Activated CD4-positive, alpha-beta T cell treated with anti-CD3 and anti-CD28 coated beads, Interleukin-2, amount 10 ng/mL, durations not matched to agents 7 days and 5 days (primary cell): ENCODE measurements at places on chromosomes 4 and X. TPM values are rescaled to one million over a fixed set of nuclear protein-coding genes. Genes with fewer than 3 reads are reported as not detected.

Gene SULT1E1
- not detected for total RNA-seq

DNA sequence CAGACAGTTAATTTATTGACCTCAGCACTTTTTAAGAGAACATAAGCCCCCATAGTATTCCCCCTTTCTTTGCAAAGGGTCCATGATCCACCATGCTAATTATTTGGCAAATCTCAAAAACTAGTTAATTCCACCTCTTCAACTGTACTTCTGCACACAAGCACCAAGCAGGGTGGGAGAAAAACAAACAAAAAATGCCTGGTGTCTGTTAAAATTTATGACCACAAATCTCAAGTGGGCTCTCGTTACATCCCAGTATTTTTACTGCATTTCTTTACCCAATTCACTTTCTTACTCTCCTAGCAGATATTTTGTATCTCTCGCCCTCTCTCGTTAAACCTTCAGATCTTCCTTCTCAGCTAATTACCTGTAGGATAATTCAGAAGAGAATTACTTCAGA lies 6.1 kb downstream of the ARSJ start:
- no peaks in the 10 kb centered on the region for H3K36me3 ChIP-seq
- peaks cover 17% of the 10 kb centered on the region for H3K27me3 ChIP-seq
- no peaks in the 10 kb centered on the region for H3K4me1 ChIP-seq

Gene CT45A2
- total RNA-seq, result not detected

DNA sequence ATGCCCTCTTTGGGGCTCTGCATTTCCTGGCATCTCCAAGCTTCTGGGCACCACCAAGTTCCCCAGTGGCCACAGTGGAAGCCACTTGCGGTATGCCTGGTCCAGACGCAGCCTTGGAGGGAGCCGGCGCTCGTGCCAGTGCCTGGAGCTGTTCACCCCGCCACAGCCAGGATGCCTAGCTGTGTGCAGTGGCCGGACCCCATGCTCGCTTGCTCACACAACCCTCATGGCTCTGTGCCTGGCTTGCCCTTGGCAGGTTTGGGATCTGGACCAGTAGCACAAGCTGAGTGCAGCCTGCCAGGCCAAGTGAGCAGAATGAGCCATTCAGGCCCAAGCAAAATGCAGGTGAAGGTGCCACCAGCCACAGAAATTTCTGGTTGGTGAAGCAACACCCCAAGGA lies 283.5 kb downstream of the EVC2 start:
- H3K27me3 ChIP-seq, result no peaks in the 10 kb centered on the region
- H3K4me1 ChIP-seq, result no peaks in the 10 kb centered on the region
- H3K27ac ChIP-seq, result no peak overlapping the region
- DNase-seq, result no peak

DNA sequence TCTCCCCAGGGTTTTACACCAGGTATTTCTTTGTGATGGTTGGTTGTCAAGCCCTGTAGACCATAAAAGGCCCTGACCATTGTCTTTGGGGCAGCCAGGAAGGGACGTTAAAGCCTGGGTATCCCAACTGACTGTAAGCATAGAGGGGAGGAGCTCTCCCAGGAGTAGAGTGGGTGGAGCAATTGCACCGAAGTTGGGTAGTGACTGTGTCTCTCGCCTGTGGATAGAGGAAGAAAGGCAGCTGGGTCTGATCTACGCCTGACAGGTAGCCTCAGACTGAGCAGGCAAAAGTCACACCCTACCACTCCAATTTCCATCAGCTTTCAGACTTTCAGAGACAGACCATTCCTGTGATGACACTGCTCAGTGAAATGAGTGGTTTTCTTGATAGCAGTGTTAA lies 123.3 kb downstream of the KLHL8 start:
- no peak overlapping the region for H3K27ac ChIP-seq
- no peak for DNase-seq
- peaks cover 29% of the 10 kb centered on the region for H3K36me3 ChIP-seq
- no peak overlapping the region for H3K4me3 ChIP-seq
- H3K27me3 ChIP-seq, result no peaks in the 10 kb centered on the region

Gene OTC
- not detected for total RNA-seq

Gene SYNPO2
- total RNA-seq, result 1.4 TPM

GRCh38 chr4:26459054-26459755 lies 31.1 kb downstream of the CCKAR start:
- no peaks in the 10 kb centered on the region for H3K36me3 ChIP-seq
- DNase-seq, result peak; percentile 21
- H3K27me3 ChIP-seq, result no peaks in the 10 kb centered on the region
- H3K27ac ChIP-seq, result no peak overlapping the region

Gene RGS12
- total RNA-seq, result 10.9 TPM

DNA sequence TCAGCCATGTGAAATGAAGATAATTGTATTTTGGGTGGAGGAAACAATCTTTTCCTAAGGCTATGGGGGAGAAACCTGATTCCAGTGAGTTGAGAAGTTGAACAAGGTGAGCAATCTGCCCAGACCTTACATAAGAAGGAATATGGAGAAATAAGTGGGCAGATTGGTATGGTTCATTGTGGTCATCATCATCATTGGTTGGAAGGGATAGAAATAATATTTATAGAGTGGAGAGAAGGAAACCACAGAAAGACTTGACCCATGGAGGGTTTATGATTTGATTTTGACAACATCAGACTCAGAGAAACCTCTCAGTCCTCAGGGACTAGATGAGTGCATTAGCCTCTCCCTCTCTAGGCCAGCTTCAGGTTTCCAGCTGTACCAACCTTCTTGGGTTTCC lies 177.9 kb upstream of the NEIL3 start:
- no peak overlapping the region for H3K4me3 ChIP-seq
- H3K27me3 ChIP-seq, result no peaks in the 10 kb centered on the region
- no peak for DNase-seq
